ENCODE measurements at places on chromosomes 5 and 9.

DNA sequence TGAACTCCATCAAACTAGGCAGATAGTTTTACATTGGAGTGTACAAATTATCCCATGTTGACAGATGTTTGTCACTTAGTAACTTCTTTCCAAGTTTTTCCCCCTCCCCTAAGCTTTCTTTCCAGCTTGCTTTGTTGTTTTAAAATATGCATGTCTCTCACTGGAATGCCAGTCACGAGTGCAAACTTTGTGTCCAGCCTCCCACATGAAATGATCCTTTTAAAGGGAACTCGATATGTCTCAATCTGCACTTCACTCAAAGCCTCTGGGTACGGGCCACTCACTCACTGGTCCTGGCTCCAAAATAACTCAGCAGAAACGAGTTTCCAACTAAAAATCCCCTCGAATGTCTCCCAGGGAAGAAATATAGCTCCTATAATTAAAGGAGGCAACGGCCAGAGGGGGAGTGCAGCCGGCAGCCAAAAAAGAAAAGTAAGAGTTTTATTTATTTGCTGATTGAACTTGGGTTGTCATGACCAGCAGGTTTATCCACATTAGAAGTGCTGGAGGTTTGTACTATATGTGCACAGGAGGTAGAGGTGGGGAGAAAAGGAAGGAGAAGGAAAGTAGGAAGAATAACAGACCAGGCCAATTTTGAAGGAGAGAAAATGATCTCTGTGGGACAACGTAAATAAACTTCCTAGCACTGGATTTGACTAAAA lies 17.5 kb downstream of the NR2F1 start:
- no peak for DNase-seq

DNA sequence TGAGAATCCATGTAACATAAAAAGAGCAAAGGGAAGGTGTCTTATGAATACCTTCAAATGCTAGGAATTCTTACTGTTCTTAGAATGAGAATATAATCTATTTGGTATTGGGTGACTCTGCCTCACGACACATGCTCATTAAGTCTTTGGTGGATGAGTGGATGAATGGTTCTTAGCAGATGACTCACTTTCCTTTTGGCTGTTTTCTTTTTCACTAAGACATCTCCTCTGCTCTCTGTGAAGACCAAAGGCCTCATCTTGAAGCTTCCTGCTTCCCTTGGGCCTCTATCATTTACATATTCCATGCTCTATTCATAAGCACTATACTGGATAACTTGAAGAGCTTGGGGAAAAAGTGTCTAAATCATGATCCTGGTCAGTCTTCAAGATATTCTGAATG lies 468.1 kb downstream of the SPATA31D1 start:
- DNase-seq = no peak

DNA sequence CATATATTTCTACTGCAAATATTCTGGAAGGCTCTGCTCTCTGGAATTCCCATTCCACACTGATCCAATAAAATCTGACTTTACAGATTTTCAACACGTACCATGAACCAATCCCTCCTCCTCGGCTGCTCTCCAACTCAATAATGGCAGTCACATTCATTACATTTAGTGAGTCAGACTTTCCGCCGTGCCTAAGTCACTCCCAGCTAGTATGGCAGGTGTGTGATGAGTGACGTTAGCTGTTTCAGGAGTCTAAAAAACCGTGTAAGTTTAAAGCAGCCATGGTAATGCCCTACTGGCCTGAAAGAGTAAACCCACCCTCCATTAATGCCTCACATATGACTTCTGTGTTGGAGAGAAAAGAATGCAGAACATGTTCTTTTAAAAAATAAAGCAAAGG lies 3.3 kb downstream of the FBN2 start:
- no peak for DNase-seq

DNA sequence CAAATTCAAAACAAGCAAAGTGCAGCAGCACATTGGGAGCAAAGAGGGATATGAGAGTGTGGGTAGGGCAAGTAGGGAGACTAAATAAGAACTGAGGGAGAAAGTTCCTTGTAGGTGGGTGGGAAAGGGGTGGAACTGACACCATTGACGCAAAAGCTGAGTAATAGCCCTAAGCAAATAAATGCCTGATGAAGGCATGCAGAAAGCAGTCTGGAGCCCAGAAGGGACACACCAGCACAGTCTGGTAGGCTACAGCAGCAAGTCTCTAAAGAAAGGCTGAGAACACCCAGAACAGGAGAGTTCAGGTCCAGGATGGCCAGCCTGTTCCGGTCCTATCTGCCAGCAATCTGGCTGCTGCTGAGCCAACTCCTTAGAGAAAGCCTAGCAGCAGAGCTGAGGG lies at the start of gene INSL4:
TSS of gene INSL4 (plus strand) at position 208 of the 400 bp plus-strand sequence. CDS start at position 313, 105 bp downstream.
- no peak for DNase-seq

GRCh38 chr5:160792281-160792680 lies 59.7 kb downstream of the ATP10B start:
- DNase-seq = no peak

GRCh38 chr5:147986134-147986757 lies 77.5 kb upstream of the SPINK5 start:
- DNase-seq = no peak

GRCh38 chr5:50445296-50445949 lies 4.3 kb upstream of the EMB start:
- DNase-seq = peak; percentile 85

- DNase-seq = no peak
These were observed 106.5 kb upstream of the LARP1 start for GRCh38 chr5:154648706-154649105.

GRCh38 chr5:172436078-172436878 lies 18.0 kb downstream of the SH3PXD2B start:
- no peak for DNase-seq

DNA sequence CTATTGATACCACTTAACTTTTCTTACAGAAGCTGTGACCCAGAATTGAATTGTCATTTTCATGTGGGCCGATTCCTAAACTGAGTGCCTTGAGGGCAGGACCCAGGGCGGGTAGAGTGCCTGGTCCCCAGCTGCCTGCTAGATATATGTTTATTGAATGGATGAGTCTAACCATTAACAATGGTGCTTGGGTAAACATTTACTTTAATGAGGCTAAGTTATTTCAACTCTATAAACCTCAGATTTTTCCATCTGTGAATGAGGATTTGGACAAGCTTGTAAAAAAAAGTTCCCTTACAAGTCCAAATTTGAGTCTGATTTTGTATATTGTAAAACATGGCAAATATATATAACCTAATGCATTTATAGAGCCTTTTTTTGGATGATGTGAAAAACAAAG lies 181.8 kb upstream of the ELL2 start:
- DNase-seq = no peak

- DNase-seq = no peak
These were observed 48.1 kb upstream of the PCA3 start for GRCh38 chr9:76716085-76716672.

- peak; percentile 71 for DNase-seq
These were observed 778 bp downstream of the TRIM41 start for GRCh38 chr5:181223729-181224389.

DNA sequence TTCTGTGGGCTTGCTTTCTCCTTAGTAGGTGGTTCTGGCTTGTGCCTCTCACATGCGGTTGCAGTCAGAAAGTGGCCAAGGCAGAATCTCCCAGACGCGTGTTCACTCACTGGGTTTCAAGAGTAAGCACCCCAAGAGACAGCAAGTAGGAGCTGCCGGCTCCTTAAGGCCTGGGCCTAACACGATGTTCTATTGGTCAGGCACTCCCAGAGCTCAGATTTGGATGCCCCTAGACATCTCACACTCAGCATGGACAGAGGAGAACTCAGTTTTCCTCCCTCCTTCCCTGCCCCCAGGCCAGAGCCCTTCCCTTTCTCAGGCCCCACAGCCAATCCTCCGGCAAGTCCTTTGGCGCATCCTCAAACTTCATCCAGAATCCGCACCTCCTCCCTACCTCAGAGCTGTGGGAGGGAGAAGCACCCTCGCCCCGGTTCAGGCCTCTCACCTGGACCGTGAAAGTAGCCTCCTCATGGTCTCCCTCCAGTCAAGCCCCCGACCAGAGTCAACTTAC lies 6.5 kb upstream of the CARD19 start:
- DNase-seq = no peak

GRCh38 chr5:149423794-149424268 lies 44.7 kb upstream of the IL17B start:
- no peak for DNase-seq

GRCh38 chr9:92432350-92432749 lies 8.1 kb upstream of the OMD start:
- no peak for DNase-seq

GRCh38 chr5:68299105-68299504 lies 83.5 kb downstream of the PIK3R1 start:
- no peak for DNase-seq

DNA sequence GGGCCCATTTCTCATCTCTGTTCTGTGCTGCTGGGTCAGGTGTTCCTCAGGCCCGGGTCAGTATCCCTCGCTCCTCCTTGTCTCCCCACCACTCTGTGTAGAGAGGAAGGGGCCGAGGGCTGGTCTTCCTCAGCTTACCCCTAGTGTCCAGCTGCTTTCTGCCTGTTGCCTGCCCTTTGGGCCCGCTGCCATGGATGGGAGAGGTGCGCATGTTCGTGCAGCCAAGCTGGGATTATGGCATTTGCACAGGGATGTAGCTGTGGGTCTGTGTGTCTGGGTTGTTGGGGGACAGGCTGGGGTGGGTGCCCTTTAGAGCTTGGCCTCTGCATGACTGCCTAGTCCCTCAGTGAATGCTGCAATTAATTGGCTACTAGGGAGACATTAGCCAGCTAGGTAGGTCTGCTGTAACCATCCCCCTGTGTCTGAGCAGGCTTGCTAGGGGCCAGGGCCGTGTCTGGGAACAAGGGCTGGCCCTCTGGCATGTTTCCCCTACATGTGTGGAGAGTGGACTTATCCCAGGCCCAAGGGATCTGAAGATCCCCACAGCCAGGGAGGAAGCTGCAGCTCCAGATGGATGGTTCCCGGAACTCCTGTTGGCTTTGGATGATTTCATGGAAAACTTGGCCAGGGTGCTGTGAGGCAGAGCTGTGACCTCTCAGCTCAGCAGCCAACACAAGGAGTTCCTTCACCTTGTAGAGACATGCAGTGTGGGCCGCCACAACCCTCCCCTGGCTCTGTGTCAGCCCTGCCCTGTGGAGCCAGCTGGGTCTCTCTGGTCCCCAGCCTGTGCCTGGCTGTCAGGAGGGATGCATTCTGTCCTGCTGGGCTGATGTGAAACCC lies 161.9 kb downstream of the MACROH2A1 start:
- no peak for DNase-seq

DNA sequence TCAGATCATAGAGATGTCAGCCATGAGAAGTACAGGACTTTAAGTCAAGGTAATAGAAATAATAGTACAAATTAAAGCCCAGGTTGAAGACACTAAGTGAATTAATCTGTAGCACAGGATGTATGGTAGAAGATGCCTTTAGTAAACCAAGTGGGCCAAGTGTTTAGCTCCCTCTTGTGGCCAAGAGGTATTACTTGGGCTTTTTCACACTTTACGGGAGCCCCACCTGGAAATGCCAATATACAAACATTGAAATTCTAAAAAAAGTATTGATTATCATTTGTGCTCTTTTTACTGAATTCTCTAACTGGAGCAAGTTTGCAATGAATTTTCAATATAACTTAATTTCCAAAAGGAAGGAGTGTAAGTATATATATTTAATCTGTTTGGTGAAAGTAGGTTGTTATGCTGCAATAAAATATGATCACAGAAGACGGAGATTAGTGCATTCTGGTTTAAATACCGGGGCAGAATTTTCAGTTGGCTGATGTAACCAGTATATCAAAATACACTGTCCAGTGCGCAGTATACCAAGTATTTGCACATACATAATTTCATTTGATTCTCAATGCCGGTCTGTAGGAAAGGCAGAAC lies 84.7 kb downstream of the PARP8 start:
- peak; percentile 80 for DNase-seq

DNA sequence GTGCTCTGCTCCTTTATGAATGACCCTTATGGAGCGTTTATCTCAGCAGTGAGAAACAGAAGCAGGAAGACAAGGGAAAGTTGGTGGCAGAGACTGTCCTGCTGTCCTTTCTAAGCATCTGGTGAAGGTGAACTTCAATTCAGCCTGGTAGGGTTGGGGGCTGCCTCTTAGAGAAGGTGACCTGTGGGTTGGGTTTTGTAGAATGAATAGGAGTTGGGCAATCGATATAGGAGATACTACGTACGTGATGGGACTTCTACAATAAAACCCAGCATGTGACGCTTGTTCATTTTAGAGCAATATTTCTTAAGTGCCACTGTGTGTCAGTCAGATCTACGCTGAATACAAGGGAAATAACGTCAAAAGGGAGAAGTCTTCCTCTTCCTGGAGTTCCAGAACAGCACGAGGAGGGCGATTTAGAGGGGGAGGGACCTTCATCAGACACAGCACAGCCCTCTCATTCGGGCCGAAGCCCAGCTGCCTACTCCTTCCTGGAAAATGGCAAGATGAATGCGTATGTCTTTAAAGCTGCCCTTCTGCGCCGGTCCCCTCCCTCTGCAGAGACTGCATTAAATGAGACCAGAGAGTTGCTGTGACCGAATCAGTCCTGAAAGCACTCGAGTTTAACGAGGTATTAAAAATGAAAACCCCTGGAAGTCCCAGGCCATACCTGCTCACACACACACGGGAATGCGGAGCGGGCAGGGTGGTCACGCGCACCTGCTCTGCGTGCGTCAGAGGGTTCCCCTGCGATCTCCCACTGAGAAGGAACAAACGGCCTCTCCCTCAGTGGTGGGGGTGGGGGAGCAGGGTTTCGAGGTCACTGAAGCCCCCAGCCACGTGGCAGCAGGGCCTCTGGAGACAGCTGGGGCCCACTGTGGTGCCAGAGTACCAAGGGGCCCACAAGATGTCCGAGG lies 85.3 kb upstream of the SARDH start:
- peak; percentile 41 for DNase-seq

GRCh38 chr5:83864652-83865051 lies 144.0 kb upstream of the HAPLN1 start:
- no peak for DNase-seq

- DNase-seq = no peak
These were observed 1037.8 kb downstream of the NR2F1-AS1 start for GRCh38 chr5:92543201-92543600.
